ENCODE measurements at places on chromosomes 6 and 20. TPM values are rescaled to one million over a fixed set of nuclear protein-coding genes. Genes with fewer than 3 reads are reported as not detected.

Gene TCF21
- total RNA-seq: 4.1 TPM

Gene PSORS1C2
- total RNA-seq: not detected

GRCh38 chr6:85435851-85436250, 14.0 kb upstream of the NT5E start:
- DNase-seq: no peak

- DNase-seq: no peak
These were observed 133.0 kb upstream of the DOK5 start for GRCh38 chr20:54342258-54342920.

DNA sequence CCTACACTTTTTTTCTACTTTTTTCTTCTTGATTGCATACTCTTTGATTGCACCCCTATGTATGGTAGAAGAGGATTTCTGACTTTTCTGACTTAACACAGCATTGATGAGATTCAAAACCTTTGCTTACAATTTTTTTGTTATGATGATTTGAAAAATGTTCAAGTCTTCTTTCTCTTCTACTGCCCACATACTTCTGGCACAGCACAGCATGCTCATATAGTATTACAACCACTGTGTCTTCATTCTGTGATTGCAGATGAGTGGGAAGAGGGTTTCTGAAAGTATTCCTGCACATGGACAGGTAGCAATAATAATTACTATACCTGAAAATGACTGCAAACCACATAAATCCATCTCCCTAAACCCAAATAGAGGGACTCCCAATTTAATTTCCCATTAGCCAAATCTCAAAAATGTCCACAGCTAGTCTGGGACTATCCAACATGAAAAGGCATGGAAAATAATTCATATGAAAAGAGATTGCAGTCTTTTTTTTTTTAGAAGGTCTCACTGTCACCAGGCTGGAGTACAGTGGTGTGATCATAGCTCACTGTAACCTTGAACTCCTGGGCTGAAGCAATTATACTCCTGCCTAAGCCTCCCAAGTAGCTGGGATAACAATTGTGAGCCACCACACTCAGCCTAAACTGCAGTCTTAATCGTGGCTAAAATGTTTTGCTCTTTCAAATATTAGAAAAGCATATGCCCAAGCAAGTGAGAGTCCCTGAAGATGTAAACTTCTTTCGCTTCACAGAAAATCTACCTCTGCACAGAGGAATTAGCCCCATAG, 15.9 kb upstream of the TENT5A start:
- DNase-seq: no peak
